ENCODE measurements at places on chromosomes 7 and 10.

GRCh38 chr10:100734295-100735086 lies 10.9 kb upstream of the PAX2 start:
- no peak for DNase-seq

DNA sequence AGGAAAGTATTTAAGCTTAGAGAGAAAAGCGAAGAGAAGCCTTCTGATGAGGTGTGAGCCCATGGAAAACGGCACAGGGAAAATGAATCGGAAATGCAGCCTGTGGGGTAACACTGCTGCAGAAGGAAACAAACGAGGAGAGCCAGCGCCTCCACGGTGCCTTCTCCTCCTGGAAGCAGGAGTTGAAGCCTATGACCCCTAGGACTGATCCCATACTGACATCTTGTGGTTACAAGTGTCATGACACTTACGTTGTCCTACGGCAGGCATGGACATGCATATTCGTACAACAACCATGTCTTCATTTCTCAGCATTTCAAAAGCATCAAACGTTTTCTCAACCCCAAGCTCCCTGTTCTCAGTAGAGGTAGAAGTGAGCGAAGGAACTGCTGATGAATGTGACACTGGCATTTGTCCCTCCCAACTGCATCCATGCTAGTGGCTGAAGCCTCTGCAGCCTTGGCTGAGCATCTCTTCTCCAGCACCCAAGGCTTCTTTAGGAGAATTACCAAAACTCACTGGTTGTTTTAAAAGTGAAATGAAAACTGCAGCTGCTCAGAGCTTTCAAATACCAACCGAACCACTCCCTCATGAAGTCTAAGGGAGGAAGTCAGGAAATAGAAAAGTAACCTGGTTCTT lies 160.2 kb downstream of the JAZF1 start:
- no peak for DNase-seq

- no peak for DNase-seq
Measured at GRCh38 chr10:63421591-63421990, 44.2 kb downstream of the JMJD1C start.

- no peak for DNase-seq
Measured at GRCh38 chr10:59206204-59206720, 29.8 kb downstream of the PHYHIPL start.

- DNase-seq = no peak
Measured at GRCh38 chr10:116096526-116096925, 176.5 kb downstream of the GFRA1 start.

DNA sequence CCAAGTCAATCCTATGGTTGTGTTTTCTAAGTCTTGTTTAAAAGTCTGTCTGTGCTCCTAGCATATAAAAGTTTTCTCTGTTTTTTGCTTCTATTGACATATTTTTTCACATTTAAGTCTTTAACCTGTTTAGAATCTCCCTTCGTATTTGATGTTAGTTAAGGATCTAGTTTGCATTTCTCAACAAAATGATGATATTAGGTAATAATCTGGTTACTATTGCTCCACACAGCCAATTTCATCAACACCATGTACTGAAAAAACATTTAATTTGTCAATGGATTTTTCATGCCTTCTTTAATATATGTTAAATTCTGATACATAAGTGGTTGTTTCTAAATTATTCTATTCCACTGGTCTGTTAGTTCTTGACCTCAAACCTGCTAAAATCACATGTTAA lies 17.5 kb upstream of the TSGA13 start:
- no peak for DNase-seq

DNA sequence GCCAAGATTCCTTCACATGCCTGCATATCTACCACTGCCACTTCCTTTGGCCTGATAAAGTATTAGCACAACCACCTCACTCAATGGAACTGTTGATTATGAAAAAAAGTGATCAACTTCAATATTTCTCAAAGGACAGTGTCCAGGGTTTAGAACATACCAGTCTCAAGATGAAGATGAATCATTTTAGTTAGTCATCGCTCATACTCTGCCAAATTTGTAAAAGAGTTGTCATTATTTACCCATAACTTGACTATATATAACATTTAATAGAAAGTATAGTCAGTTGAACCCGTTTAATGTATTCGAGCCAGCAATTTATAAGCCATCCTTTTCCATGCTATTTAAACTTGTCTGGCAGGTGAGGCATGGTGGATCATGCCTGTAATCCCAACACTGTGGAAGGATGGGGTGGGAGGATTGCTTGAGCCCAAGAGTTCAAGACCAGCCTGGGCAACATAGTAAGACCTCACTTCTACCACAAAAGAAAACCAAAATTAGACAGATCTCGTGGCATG lies 33.2 kb downstream of the SPAM1 start:
- DNase-seq = no peak

DNA sequence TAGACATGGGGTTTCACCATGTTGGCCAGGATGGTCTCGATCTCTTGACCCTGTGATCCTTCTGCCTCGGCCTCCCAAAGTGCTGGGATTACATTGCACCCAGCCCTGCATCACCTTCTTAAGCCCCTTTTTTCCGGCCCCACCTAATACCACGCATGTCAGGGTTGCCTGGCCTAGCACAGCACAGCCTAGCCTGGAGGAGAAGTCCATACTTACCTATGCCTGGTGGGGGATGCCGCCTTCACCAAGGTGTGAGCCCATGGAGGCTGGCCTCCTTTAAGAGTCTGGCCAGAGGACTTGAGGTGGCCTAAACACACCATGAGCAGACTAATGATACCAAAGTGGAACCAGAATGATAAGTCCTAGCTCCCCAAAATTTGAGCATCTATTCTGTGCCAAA lies 22.0 kb upstream of the CUX1 start:
- no peak for DNase-seq

DNA sequence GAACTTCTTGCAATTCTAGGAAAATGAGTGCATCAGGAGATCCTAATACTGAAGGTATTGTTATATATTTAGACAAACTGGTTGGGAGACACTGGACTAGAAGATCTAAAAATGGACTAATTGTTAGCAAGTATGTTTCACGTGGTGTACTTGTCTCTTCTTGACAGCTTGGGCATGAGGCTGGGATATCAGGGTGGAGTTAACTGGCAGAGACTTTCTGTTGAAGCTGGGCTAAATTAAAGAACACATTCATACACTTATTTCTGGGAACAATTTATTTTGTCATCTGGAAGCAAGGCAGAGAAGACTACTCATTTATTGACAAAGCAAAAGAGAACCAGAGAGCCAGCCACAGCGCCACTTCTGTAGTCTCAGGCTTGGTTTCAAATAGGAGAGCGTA lies 25.9 kb downstream of the TYW1 start:
- no peak for DNase-seq

DNA sequence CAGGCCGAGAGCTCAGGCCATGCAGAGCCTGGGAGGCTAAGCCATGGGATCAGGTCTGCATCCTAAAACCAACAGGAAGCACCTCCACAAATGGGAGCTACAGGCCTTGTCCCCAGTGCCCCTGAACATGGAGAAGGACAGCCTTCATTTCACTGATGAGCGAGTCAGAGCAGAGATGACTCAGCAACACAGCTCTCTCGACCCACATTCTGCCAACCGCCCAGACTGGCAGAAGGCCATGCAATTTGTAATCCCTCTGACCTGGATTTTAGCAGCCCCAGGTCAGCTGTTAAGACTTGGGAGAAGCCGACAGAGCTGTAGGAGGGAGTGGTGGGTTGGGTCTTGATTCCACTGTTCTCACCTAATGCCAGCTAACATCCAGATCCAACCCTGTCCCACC lies 25.5 kb downstream of the VOPP1 start:
- DNase-seq = no peak

- no peak for DNase-seq
Measured at GRCh38 chr10:102267748-102268147, 22.4 kb downstream of the GBF1 start.
